Activated CD4-positive, alpha-beta T cell treated with anti-CD3 and anti-CD28 coated beads, Interleukin-2, Interleukin-4, amounts not matched to agents 100 ng/mL and 50 ng/mL, durations not matched to agents 16 hours and 8 hours (primary cell): ENCODE measurements at places on chromosomes 3 and 15.

- DNase-seq = peak; percentile 9
Measured at GRCh38 chr3:193910886-193911738, 224.8 kb upstream of the HES1 start.

DNA sequence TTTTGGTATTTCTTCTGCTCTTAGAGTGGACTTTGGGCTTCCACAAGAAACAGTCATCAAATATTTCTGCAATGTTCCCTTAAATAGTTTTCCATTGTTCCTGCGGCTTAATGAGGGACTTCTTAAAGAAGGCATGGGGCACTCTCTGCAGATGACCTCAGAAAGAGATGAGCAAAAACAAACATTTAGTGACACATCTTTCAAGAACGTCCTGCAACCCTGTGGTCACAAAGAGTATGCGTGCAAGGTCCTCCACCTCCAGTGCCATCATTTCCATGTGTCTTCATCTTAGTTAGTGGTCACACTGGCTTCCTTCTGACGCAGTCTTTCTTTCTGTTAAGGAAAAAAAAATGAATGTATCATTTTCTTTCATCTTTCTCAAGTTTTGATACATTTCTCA, 56.2 kb downstream of the GREM1 start:
- DNase-seq = no peak

- DNase-seq = no peak
Measured at GRCh38 chr15:68463996-68464395, 32.0 kb upstream of the ITGA11 start.

- DNase-seq = no peak
Measured at GRCh38 chr15:51060030-51060673, 34.6 kb downstream of the TNFAIP8L3 start.

- DNase-seq = no peak
Measured at GRCh38 chr3:116314476-116314875, 130.8 kb downstream of the LSAMP start.
